Stimulated activated CD8-positive, alpha-beta memory T cell treated with anti-CD3 and anti-CD28 coated beads, Interleukin-12 subunit alpha, Interleukin-12 subunit beta, amount 100 ng/mL, for 1 hour (primary cell): ENCODE measurements at places on chromosomes 16 and 17.
A peak's percentile ranks its signal among the peaks of the same experiment; 100 is the strongest.

- no peak for DNase-seq
These were observed 361.3 kb downstream of the FOXL1 start for GRCh38 chr16:86939609-86940008.

GRCh38 chr16:69709456-69710084 is 16.8 kb downstream of the NQO1 start:
- DNase-seq, result no peak

GRCh38 chr17:70168977-70169708 is at the start of gene KCNJ2:
KCNJ2 (plus strand) TSS chr17:70169532; CDS start chr17:70175040, 5,508 bp downstream.
- no peak for DNase-seq

- DNase-seq, result no peak
These were observed 36.9 kb downstream of the METRNL start for GRCh38 chr17:83116311-83116771.

DNA sequence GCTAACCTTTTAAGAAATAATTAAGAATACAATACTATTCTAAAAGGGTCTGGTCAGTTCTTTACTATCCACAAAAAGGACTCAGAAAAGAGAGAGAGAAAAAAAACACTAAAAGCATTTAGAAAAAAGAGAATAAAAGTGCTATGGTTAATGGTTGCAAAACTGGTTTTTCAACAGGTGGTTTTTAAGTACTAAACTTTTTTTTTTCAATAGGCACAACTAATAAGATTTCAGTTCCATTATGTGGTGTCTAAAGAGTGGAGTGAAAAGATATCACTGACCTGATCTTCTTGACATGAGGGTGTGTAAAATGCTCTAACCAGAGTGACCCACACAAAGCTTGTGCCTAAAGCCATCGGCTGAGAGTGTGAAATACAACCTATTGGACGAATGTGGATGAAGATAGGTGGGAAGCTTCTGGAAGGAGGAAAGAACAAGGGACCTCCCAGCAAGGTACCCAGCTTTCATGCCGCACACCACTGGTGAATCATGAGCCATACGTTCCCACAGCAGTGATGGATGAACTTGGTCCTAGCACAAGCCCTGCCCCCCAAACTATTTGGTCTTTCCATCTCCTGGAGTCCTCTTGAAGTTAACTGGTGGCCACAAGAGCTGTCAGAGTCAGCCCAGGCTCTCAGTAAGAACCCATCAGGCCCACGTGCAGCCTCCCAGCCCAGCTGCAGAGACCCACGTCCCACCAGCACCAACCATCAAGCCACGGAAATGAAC is 103.0 kb downstream of the ZFHX3 start:
- no peak for DNase-seq

GRCh38 chr17:40105861-40106759 is 5.7 kb upstream of the NR1D1 start:
- DNase-seq, result no peak

GRCh38 chr17:57273490-57273889 is 17.2 kb downstream of the MSI2 start:
- DNase-seq, result no peak

- no peak for DNase-seq
These were observed 13.7 kb downstream of the TIMM22 start for GRCh38 chr17:1010586-1010985.

DNA sequence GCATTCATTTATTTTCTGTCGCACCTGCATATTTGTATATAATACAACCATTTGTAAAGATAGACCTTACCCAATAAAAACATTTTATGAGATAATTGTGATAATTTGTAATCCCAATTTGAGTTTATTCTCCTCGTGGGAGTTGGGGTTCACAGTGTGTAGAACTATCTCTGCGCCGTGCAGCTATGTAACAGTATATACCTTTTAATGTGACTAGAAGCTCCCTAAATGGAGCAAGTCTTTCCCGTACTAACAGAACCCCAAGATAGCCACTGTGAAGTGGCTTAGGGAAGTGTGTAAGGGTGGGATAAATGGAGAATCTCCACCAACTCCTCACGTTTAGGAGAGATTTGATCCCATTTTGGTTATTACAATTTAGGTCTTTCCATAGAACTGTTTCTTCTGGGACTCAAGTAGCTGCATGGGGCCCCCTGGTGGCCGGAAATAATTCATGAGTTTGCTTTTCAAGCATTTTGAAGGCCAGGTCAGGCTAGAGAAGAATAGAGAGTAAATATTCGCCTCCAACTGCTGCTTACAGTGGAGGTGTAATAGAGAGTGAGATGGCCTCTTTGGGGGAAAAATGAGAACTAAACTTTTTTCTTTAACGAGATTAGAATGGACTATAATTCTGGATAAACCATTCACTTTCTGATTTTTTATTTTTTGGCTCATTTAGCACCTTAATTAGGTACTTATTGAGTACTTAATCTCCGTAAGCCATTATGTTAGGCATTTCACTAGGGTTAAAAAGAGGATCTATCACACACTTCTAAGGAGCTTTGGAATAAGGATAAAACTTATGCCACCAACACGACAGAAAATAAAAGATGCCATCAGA is 4.5 kb downstream of the TMEM100 start:
- peak; percentile 35 for DNase-seq

- DNase-seq, result no peak
These were observed 5.2 kb downstream of the TMEM100 start for GRCh38 chr17:55717432-55717831.

- DNase-seq, result no peak
These were observed 211.7 kb downstream of the ZFHX3 start for GRCh38 chr16:72836181-72836580.

- DNase-seq, result no peak
These were observed 7.5 kb upstream of the ITGB3 start for GRCh38 chr17:47246120-47246519.

- DNase-seq, result no peak
These were observed 18.5 kb downstream of the CRAMP1 start for GRCh38 chr16:1630450-1631213.

DNA sequence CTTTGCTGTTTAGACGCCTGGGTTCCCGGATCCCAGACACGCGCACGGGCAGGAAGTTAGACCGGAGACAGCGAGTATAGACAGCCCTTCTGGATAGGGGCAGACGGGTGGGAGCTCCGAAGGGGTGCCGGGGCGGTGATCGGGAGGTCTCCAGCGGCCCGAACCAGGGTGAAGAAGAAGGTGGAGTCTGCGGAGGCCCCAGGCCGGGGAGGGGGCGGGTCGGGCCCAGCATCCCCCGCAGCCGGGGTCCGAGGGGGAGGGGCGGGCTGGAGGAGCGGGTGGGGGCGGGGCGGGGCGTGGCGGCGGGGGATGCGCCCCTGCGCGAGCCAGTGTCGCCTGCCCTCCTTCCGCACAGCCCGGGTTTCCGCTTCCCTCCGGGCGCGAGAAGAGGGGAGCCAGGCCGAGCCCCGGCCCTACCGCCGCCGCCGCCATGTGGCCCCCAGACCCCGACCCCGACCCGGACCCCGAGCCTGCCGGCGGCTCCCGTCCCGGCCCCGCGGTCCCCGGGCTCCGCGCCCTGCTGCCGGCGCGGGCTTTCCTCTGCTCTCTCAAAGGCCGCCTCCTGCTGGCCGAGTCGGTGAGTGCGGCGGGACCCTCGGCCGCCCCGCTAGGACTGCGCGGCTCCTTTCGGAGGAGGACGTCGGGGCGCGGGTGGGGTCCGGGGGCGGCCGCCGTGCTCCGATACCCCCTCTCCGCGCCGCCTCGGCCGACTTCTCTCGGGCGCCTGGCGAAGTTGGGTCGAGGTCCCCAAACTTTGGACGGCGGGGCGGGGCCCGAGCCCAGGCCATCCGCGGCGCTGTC is at the start of gene CMTM3:
TSS of gene CMTM3 (plus strand) at position 329 of the 801 bp plus-strand sequence. CDS start at position 431, 102 bp downstream.
- peak; percentile 46 for DNase-seq

- no peak for DNase-seq
These were observed 11.4 kb upstream of the MC1R start for GRCh38 chr16:89907055-89907814.

DNA sequence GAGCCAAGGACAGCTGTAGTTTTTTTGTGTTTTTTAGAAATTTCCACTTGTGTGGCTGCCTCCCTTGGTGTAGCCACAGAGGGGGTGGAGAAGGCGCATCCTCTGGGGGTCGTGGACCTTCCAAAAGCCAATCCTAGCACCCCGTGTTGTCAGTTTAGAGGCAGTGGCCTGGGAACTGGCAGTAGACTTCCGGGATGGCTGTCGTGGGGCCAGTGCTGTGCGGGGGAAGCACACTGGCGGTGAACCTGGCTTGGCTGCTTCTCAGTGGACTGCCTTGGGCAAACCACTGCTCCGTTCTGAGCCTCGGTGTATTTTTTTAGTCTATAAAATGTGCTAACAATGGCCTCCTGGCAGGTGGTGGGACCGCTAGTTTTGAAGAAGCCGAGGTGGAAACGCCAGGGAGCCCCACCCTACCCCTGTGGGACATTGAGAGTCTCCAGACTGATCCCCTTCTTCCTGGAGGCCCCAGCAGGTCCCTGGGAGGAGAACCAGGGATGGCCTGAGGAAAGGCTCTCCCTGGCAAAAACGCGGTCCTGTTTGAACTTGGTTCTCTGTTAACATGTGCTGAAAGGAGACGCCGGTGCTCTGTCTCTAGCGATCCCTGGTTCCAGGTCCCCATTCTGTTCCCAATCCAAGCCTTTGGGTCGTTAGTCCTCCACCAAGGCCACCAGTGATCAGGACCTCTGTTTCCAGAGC is 125.7 kb downstream of the CMIP start:
- DNase-seq, result no peak
